ENCODE measurements at places on chromosomes 1 and 21. TPM values are rescaled to one million over a fixed set of nuclear protein-coding genes. Genes with fewer than 3 reads are reported as not detected.
A peak's percentile ranks its signal among the peaks of the same experiment; 100 is the strongest.

Gene CYP2J2
- total RNA-seq: 5.5 TPM

Gene ANGPTL1
- total RNA-seq: 10.0 TPM

Gene CR1L
- total RNA-seq: not detected

Gene MAB21L3
- total RNA-seq: 26.4 TPM

Gene ZBTB8A
- total RNA-seq: 3.2 TPM

Gene NOS1AP
- 3.0 TPM for total RNA-seq

Gene CCDC27
- not detected for total RNA-seq

Gene TMEM35B
- 7.1 TPM for total RNA-seq

DNA sequence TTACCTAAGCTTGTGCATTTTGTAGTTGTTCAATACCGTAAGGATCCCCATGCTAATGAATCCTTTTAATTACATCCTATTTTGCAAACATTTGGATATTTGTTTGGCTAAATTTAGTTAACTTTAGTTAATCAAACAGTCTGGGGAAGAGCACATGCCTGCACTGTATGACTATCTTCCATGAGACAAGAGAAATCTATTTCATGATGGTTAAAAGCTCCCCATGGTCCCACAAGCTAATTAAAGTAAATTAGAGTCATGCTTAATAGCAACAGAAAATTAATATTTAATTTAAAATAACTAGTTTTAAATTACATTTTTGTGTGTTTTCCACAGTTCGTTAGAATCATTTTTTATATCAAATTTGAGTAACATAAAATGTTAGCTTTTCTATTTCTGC is 95.4 kb upstream of the S1PR1 start:
- peaks cover 2% of the 10 kb centered on the region for H3K4me1 ChIP-seq
- no peak overlapping the region for H3K4me3 ChIP-seq
- H3K27me3 ChIP-seq: no peaks in the 10 kb centered on the region
- DNase-seq: no peak

- no peak for DNase-seq
- no peaks in the 10 kb centered on the region for H3K36me3 ChIP-seq
- no peak overlapping the region for H3K4me3 ChIP-seq
Observed at GRCh38 chr1:10734962-10735544, 61.4 kb downstream of the CASZ1 start.

- H3K4me3 ChIP-seq: no peak overlapping the region
- peaks cover 25% of the 10 kb centered on the region for H3K36me3 ChIP-seq
- H3K4me1 ChIP-seq: no peaks in the 10 kb centered on the region
- no peaks in the 10 kb centered on the region for H3K27me3 ChIP-seq
- H3K27ac ChIP-seq: no peak overlapping the region
Observed at GRCh38 chr1:32622806-32623681, 27.3 kb downstream of the ZBTB8OS start.

DNA sequence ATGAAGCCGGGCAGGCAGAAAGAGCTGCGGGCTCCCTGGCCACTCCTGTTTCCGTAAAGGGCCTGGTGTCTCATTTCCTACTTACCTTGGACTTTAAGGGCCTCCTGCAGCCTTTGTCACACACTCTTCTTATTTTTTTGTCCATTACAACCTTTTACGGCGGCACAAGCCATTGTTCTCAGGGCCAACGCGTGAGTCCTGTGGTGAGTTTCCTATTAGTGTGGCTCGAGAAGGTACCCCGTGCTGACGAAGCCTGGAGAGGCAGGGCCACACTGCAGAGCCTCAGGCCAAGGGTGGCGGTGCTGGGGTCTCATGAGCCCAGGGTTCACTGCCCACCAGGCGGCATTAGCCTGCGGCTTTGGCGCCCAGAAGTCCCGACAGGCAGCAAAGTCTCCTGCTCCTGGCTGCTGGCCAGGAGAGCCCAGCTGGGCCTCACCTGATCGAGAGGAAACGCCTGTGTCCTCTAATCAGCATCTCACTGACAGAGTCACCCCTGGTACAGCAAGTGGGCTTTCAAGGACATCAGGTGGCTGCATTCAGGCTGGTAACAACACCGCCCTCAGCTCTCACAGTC is 62.0 kb downstream of the SIK1 start:
- H3K4me3 ChIP-seq: no peak overlapping the region
- no peak overlapping the region for H3K27ac ChIP-seq
- no peak for DNase-seq

- H3K36me3 ChIP-seq: peaks cover 49% of the 10 kb centered on the region
- H3K4me1 ChIP-seq: peaks cover 27% of the 10 kb centered on the region
- H3K4me3 ChIP-seq: no peak overlapping the region
Observed at GRCh38 chr1:9596415-9597123, 7.9 kb downstream of the TMEM201 start.

- H3K27ac ChIP-seq: no peak overlapping the region
- peaks cover 5% of the 10 kb centered on the region for H3K36me3 ChIP-seq
- H3K27me3 ChIP-seq: no peaks in the 10 kb centered on the region
- DNase-seq: no peak
- peaks cover 19% of the 10 kb centered on the region for H3K4me1 ChIP-seq
Observed at GRCh38 chr1:6824665-6825368, 39.6 kb downstream of the CAMTA1 start.

DNA sequence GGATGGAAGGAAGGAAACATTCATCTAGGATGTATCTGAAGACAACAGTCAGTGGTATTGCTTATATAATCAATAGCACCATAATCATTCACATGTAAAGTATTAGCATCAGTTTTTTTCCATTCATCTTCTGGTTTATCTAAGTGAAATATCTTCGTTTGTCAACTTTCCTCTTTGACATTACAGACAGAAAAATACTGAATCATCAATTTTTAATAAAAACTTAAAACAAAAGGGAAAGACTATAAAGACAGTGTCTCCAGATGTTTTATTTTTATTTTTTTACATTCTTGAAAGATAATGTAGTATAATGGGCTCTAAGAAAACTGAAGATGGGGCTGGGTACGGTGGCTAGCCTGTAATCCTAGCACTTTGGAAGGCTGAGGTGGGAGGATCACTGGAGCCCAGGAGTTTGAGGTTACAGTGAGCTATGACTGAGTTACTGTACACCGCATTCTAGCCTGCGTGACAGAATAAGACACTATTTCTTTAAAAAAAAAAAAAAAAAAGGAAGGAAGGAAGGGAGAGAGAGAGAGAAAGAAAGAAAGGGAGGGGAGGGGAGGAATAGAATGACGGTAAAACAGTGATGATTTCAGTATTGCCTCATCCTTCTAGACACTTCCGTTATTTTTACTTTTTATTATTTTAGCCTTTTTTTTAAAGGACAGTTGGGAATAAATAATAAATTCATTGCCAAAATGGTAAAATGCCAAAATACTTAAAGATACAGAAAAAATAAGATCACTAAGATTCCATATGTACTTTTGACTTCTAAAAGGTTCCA is 89.5 kb downstream of the NRIP1 start:
- H3K4me1 ChIP-seq: no peaks in the 10 kb centered on the region
- H3K36me3 ChIP-seq: no peaks in the 10 kb centered on the region
- no peak overlapping the region for H3K4me3 ChIP-seq
- H3K27ac ChIP-seq: no peak overlapping the region

DNA sequence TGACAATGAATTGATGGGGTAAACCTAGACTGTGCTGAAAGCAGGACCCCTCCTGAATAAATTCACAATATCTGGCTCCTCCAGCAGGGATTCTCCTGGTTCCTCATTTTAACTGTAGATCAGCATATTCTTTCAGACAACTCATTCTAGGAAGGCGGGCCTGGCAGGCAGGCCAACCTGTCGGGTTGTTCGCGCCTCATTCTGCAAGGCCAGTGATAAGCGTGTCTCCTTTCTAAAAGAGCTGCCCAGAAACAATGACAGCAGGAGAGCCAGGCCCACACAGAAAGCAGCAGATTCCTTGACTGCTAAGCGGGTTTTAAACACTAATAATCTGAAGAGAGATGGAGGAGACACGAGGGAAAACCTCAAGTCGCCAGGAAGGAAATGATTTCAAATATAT is 70.0 kb downstream of the NTPCR start:
- DNase-seq: no peak
- no peaks in the 10 kb centered on the region for H3K36me3 ChIP-seq
- H3K27ac ChIP-seq: no peak overlapping the region

- no peak for DNase-seq
- no peak overlapping the region for H3K4me3 ChIP-seq
- H3K27ac ChIP-seq: no peak overlapping the region
- H3K27me3 ChIP-seq: no peaks in the 10 kb centered on the region
- H3K36me3 ChIP-seq: no peaks in the 10 kb centered on the region
Observed at GRCh38 chr1:63946866-63947491, 173.2 kb downstream of the ROR1 start.

DNA sequence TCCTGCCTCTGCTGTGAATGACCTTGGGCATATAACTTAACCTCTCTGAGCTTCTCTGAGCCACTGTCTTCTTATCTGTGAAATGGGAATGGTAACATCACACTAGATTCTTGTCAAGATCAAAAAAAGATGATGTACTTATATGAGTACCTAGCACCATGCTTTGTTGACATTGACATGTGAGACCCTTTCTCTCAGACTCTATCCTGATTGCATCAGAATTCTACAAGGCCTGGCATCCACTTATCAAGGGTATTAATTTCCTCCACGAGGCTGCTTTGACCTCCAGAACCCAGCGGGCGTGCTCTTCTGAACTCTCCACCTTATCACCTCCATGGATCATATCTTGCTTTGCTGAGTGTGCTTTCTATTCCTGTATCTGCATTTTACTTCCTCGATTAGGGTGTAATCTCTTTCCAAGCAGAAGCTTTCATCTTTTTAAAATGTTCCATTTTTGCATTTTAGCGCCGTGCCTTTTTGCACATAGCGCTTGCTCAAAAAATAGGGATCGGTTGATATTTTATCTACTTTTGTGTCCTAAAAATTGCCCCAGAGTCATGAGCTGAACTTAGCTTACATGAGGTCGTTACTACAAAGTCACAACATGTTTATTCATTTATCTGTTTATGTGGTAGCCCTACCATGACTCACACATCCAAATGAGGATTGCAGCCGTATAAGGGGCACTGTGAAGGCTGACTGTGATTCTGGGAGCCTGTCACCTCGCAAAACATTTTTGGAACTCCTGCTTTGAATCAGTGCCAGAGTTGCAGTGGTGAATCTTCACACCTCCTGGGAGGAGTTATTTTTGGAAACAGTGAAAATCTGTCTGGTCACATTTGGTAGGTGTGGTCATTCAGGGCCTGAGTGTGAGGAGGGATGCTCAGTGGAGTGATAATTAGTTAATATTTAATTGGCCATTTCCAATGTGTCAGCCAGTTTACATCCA is 63.2 kb downstream of the IER5 start:
- no peak overlapping the region for H3K4me3 ChIP-seq
- peak; percentile 26 for DNase-seq
- peak overlapping the region; percentile 73 for H3K27ac ChIP-seq
- H3K36me3 ChIP-seq: no peaks in the 10 kb centered on the region
- peaks cover 30% of the 10 kb centered on the region for H3K4me1 ChIP-seq
- no peaks in the 10 kb centered on the region for H3K27me3 ChIP-seq

DNA sequence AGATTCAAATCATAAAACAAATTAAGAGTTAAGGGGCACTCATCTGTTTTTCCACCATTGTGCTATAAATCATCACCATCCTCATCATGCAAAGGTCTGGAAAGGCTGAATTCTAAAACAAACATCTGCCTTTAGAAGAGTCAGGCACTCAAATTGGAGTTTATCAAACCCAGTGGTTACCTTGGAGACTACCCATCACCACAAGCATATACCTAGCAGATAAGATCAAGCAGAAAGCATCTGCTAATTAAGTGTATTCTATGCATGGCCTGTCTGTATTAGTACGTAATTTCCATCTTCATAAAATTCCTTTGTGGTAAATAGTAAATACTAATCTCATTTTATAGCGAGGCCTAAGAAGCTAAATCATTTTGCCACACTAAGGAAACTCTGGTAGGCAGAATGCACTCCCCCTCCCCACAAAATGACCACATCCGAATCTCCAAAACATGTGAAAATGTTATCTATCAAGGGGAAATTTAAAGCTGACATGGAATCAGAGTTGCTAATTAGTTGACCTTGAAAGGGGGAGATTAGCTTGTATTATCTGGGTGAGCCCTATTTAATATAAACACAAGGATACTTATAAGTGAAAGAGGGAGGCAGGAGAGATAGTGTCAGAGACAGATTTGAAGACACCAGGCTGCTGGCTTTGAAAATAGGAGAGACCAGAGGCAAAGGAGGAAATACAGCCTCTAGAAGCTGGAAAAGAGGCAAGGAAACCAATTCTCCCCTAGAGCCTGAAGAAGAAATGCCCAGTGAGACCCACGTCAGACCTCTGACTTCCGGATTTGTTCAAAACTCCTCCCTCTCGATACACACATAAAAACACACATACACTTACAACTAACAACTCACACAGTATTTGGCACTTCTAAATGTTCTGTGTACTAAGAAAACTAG is 23.2 kb downstream of the ARID4B start:
- H3K4me3 ChIP-seq: no peak overlapping the region
- no peak for DNase-seq
- no peaks in the 10 kb centered on the region for H3K27me3 ChIP-seq
- peaks cover 23% of the 10 kb centered on the region for H3K4me1 ChIP-seq

DNA sequence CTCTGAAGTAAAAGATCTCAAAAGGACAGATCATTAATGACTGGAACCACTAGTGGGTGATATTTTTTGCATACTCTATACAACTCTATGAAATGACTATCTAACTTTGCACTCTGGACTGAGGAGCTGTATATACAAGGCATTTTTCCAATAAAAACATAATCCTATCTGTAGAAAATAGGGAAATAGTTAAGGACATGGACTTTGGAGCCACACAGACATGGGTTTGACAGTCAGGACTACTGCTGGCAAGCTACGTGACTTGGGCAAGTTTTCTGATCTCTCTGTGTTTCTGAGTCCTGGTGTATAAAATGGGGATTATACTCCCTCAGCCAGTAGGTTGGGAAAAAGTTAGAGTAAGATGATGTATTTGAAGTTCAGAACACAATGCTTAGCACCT is 20.9 kb upstream of the HSD3B2 start:
- no peaks in the 10 kb centered on the region for H3K27me3 ChIP-seq
- no peaks in the 10 kb centered on the region for H3K4me1 ChIP-seq
- no peak for DNase-seq
- H3K4me3 ChIP-seq: no peak overlapping the region

DNA sequence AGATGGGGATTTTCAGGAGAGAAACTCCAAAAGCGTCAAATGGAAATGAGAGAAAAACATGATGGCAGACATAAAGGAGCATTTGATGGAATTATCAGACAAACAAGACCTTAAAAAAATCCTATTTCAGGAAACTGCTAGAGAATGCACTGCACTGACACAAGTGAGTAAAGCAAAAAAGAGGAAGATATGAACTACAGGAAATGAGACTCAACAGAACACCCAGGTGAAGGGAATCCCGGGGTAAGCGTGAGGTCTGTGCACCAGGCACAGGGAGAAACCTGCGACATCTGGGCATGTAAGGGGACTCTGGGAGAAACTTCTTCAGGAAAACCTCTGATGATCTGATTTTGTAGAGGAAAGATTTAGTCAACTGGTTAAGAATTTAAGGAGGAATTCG is 2.8 kb downstream of the TARBP1 start:
- H3K4me3 ChIP-seq: no peak overlapping the region
- H3K4me1 ChIP-seq: peaks cover 16% of the 10 kb centered on the region
- H3K27me3 ChIP-seq: no peaks in the 10 kb centered on the region
- no peaks in the 10 kb centered on the region for H3K36me3 ChIP-seq
- no peak for DNase-seq
- H3K27ac ChIP-seq: no peak overlapping the region

GRCh38 chr1:18444563-18444962 is 36.2 kb upstream of the KLHDC7A start:
- no peak overlapping the region for H3K27ac ChIP-seq
- DNase-seq: no peak
- H3K36me3 ChIP-seq: no peaks in the 10 kb centered on the region
- H3K4me1 ChIP-seq: peaks cover 7% of the 10 kb centered on the region
- no peak overlapping the region for H3K4me3 ChIP-seq

GRCh38 chr1:23564529-23565122 is 5.3 kb upstream of the ID3 start:
- DNase-seq: no peak
- H3K4me1 ChIP-seq: peaks cover 69% of the 10 kb centered on the region
- no peaks in the 10 kb centered on the region for H3K36me3 ChIP-seq

- H3K27ac ChIP-seq: no peak overlapping the region
- H3K4me3 ChIP-seq: no peak overlapping the region
- H3K27me3 ChIP-seq: no peaks in the 10 kb centered on the region
Observed at GRCh38 chr1:9191231-9191630, 43.3 kb upstream of the H6PD start.
